ENCODE measurements at places on chromosomes 12 and 14. TPM values are rescaled to one million over a fixed set of nuclear protein-coding genes. Genes with fewer than 3 reads are reported as not detected.
A peak's percentile ranks its signal among the peaks of the same experiment; 100 is the strongest.

- peak; percentile 79 for DNase-seq
These were observed at the start of gene HPD for GRCh38 chr12:121858662-121859572. HPD (minus strand) TSS chr12:121858859; CDS start chr12:121858823, 36 bp downstream.

DNA sequence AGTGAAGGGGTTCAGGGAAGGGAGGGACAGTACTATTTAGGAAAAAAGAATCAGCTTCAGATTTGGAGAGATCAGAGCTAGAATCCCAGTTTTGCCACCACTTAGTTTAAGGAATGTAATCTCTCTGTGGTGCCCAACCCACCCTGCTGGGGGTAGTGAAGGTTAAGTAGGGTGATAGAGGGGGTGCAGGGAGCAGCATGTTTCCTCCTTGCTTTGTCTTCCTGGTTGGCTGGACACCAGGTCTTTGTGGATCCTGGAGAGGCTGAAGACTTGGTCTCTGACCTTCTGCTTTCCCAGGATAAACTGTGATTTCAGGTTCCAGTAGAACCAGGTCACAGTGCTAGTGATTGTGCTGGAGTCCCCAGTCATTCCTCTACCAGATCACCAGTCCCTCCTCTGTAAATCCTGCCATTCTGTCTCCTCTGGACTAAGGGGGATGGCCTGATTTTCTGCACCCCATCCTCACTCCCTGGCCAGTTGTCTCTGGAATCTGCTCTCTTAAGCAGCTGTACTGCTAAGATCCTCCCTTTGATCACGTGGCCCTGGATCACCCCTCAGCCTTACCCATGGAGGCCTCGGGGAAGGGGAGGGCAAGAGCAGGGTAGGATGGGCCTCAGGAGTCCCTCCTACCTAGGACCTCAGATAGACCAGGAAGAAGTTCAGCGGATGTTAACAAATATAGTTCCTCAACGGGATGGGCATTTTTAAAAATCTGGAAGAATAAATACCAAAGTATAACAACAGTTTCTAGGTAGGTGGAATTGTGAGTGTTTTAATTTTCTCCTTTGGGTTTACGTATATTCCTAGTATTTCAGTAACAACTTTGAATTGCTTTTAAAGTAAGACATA lies 3.1 kb downstream of the MAP3K12 start:
- DNase-seq: peak; percentile 68

Gene PTCSC3
- not detected for total RNA-seq

Gene IRAK3
- total RNA-seq: 5.3 TPM

Gene GLI1
- total RNA-seq: 0.37 TPM

DNA sequence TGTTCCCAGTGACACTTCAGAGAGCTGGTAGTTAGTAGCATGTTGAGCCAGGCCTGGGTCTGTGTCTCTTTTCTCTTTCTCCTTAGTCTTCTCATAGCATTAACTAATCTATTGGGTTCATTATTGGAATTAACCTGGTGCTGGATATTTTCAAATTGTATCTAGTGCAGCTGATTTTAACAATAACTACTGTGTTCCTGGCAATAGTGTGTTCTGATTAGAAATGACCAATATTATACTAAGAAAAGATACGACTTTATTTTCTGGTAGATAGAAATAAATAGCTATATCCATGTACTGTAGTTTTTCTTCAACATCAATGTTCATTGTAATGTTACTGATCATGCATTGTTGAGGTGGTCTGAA lies 3.0 kb downstream of the FOS start:
- DNase-seq: no peak

DNA sequence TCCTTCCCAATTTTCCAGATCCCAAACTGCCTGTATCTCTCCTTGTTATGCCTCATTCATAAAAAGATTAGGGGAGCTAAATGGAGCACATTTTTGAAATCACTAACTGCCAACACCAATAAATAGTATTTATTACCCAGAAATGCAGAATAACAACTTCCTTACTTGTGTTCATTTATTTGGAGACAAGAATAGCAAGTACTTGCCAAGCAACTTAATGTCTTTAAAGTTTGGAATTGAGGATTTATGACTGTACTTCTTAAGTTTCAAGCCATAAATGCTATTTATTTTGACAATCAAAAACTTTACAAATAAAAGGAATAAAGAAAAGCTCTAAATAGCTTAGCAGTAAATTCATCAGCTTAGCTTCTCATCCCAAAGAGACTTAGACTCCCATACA lies 626.1 kb upstream of the NOVA1 start:
- DNase-seq: no peak

Gene KRT3
- total RNA-seq: not detected

Gene FZD10
- total RNA-seq: 0.07 TPM

- DNase-seq: peak; percentile 55
These were observed 9.8 kb downstream of the APPL2 start for GRCh38 chr12:105226219-105226618.

DNA sequence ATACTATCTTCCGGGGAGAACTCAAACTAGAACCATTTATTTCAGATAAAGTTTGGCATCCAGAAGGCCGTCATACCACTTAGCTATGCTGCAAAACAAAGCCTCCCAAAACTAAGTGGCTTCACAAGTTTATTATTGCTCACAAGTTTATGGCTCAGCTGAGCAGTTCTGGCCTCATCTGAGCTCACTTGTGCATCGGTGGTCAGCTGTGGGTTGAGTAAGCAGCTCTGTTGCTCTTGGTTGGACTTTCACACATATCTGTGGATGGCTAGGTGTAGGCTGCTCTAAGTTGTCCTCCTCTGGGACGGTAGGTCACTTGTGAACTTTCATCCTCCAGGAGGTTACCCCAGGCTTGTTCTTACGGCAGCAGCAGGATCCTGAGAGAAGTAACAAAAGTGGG lies 162.7 kb downstream of the BTG1 start:
- no peak for DNase-seq

- DNase-seq: no peak
These were observed 1.3 kb downstream of the MBD6 start for GRCh38 chr12:57523706-57524614.

Gene TSPAN19
- not detected for total RNA-seq

- no peak for DNase-seq
These were observed 6.7 kb upstream of the SLC15A4 start for GRCh38 chr12:128830505-128830893.

GRCh38 chr12:114335607-114336006 lies 70.3 kb downstream of the TBX5 start:
- DNase-seq: peak; percentile 25

- DNase-seq: no peak
These were observed 11.1 kb upstream of the CIPC start for GRCh38 chr14:77086951-77087350.

Gene CIROP
- total RNA-seq: not detected

- DNase-seq: no peak
These were observed 8.6 kb downstream of the FNTB start for GRCh38 chr14:64995291-64995690.

GRCh38 chr14:60220917-60221316 lies 28.1 kb upstream of the PPM1A start:
- DNase-seq: no peak

GRCh38 chr12:9699269-9699897 lies 29.9 kb downstream of the CLEC2D start:
- DNase-seq: no peak

DNA sequence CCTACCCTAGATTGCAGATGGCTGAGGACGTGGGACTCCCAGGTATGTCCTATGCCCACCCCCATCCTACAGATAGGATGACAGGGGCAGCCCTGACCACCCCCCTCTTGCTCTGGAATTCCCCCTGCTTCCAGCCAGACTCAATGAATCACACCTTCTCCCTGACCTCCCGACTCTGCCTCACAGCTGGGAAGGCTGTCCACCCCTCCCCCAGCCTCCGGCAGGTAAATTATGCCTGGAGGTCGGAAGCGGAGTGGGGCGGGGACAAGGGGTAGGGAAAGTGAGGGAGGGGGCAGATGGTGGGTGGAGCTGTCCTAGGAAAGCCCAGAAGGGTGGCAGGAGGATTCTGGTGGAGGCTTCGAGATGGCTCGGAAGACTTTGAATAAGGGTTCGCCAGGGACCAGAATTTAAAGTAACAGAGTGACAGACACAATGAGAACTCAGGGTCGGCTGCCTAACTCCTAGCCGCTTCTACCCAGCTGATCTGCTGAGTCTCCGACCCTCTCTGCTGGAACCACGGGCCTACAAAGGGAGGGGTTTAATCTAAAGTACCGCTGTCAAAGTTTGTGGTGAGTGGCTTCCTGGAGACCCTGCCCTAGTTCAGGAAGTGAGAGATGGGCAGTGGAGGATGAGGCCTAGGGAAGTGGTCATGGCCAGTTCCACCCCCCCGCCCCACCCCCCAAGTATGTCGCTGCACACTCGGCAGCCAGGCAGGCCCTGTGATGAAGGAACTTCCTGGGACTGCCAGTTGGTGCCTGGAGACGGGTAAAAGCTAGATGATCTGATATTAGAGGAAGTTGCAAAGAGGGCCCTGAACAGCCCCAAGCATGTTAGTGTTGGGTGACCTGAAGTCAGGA lies 4.2 kb downstream of the PLEKHG3 start:
- no peak for DNase-seq

Gene TESPA1
- 0.55 TPM for total RNA-seq

Gene C12orf76
- 5.7 TPM for total RNA-seq

GRCh38 chr14:100428727-100429126 lies 105.6 kb downstream of the SLC25A47 start:
- no peak for DNase-seq

DNA sequence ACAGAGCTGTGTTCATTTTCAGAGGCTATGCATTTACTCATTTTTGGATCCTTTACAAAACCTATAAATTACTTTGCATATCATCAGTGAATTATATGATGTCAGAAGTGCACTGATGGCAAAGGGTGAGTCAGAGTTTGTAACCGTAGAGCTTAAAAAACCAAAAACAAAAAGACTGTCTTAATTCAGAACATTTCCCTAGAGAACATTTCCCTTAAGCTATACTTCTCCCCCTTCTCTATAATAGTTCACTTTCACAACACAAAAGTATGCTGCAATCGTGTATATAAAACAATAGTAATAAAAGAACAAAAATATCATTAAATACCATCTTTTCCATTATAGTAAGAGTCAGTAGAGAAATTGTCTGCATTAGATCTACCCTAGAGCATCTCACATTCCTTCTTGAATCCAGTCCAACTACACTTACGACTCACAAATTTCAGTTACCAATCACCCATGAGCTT lies 934.9 kb downstream of the LRFN5 start:
- DNase-seq: no peak

DNA sequence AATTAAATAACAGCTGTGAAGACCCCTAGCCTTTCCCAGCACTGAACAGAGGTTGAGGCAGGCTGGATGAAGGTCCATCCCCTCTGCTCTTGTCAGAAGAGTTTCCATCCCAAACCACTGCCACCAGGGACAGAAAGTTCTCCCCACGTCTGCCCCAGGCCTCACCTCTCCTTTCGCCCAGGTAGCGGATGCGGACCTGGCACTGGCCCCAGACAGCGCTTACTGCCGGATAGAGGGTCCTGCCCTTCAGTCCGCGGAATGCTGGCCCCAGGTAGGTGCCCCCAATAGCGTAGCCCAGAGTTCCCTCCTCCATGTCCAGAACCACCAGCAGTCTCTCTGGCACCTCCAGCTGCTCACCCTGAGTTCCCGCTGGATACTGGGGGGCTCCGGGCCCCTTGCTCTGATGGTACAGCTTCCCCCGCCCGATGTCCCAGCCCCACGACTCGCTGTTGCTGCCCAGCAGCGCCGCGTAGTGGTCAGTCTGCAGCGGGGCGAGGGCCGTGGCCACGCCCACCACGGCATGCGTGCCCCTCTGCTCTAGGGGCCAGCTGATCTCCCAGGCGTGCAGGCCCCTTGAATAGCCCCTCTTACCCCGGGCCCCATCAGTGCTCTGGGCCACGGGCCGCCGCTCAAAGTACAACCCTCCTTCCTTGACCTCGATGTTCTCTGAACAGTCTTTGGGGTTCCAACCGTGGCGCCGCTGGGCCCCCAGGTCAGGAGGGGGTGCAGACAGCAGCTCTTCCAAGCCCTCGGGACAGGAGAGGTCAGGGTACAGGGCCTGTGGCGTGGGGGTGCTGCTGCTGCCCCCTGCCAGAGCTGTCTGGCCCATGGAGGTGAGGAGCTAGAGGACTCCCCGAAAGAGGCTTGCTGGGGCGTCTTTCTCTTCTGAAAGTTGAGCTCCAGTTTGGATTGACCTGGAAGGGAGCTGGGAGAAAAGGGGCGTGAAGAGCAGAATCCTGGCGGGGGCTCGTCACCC lies 742 bp downstream of the SPSB2 start:
- peak; percentile 92 for DNase-seq

- no peak for DNase-seq
These were observed 17.1 kb upstream of the TSPAN11 start for GRCh38 chr12:30909349-30910037.

- no peak for DNase-seq
These were observed 21.1 kb upstream of the KRT8 start for GRCh38 chr12:52925717-52926595.

DNA sequence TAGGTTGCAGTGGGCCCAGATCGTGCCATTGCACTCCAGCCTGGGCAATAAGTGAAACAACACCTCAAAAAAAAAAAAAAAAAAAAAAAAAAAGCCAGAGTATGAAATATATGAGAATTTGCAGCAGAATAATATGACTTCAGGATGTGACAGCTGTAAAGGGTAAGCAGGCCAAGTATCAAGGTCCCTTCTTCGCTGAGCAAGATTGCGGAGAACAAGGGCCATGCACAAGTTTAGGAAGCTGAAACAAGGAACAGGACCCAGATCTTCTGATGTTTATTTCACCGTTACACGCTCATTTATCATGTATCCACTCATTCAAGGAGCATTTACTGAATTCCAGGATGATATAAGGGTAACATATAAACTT lies 659 bp upstream of the FOXJ2 start:
- DNase-seq: no peak

Gene MAP3K12
- total RNA-seq: 4.2 TPM

GRCh38 chr14:22554498-22555383 lies 34.3 kb downstream of the DAD1 start:
- no peak for DNase-seq

DNA sequence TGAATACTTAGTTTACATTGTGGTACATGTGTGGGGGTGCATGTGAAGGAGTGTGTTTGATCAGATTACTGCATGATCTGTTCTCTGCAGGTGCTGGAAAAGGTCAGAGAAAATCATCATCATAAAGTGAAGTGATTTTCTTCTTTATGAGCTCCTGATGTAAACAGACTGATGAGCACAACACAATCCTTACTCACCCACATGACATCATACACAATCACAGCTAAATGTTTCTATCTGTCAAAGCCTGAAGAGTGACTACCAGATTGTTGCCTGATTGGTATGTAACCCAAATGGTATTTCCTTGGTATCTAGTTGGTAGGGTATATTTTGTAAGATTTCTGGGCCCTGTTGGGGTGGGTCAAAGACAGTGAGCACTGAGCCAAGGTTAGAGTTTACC lies 270.8 kb downstream of the FOXG1 start:
- DNase-seq: no peak

Gene CLEC14A
- total RNA-seq: 33.1 TPM

Gene CAPS2
- 12.5 TPM for total RNA-seq

Gene OR4K15
- not detected for total RNA-seq

Gene NXPH4
- total RNA-seq: 1.8 TPM

DNA sequence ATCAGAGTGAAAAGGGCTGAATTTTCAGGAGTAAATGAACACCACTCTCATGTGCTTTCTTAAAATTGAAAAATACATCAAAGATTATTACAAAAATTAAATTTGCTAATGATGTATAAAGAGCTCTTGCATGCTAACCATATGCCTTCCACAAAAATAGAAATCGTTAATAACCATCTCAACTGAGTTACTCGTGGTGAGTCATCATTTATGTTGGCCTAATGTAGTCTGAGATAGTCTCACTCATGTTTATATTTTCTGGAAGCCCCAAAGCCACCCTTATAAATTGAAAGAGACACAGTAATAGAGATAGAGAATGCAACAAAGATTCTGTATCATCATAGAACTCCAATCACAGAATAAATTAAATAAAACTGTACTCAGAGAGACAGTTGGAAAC lies 131.2 kb downstream of the KCNH5 start:
- no peak for DNase-seq

All from left ventricle myocardium superior (tissue), 1 donor.